ENCODE measurements at places on chromosomes 2 and 18.

DNA sequence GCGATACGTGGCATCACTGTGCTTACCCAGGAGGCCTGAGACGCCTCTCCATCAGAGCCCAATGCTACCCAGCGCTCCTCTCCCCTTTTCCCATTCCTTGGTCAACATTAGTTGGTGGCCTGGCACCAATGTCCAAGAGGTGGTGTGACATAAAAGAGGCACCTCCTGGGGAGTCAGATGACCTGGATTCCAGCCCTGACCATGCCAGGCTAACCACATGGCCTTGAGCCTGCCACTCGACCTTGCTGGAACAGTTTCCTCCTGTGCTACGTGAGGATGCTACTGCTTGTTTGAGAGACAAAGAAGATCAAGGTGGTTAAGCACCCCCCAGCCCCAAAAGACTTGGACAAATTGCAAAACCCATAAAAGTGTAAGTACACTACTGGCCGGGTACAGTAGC lies 76.6 kb downstream of the INPP4A start:
- no peak for DNase-seq

DNA sequence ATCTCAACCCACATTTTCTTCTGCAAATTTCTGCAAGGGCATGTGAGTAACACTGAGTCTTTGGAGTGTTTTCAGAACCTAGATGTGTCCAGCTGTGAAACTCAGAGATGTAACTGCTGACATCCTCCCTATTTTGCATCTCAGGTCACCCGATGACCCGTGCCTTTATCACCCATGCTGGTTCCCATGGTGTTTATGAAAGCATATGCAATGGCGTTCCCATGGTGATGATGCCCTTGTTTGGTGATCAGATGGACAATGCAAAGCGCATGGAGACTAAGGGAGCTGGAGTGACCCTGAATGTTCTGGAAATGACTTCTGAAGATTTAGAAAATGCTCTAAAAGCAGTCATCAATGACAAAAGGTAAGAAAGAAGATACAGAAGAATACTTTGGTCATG lies 8.0 kb downstream of the UGT1A1 start:
- DNase-seq, result no peak

GRCh38 chr2:240169486-240170353 lies 29.3 kb upstream of the OTOS start:
- DNase-seq, result no peak

DNA sequence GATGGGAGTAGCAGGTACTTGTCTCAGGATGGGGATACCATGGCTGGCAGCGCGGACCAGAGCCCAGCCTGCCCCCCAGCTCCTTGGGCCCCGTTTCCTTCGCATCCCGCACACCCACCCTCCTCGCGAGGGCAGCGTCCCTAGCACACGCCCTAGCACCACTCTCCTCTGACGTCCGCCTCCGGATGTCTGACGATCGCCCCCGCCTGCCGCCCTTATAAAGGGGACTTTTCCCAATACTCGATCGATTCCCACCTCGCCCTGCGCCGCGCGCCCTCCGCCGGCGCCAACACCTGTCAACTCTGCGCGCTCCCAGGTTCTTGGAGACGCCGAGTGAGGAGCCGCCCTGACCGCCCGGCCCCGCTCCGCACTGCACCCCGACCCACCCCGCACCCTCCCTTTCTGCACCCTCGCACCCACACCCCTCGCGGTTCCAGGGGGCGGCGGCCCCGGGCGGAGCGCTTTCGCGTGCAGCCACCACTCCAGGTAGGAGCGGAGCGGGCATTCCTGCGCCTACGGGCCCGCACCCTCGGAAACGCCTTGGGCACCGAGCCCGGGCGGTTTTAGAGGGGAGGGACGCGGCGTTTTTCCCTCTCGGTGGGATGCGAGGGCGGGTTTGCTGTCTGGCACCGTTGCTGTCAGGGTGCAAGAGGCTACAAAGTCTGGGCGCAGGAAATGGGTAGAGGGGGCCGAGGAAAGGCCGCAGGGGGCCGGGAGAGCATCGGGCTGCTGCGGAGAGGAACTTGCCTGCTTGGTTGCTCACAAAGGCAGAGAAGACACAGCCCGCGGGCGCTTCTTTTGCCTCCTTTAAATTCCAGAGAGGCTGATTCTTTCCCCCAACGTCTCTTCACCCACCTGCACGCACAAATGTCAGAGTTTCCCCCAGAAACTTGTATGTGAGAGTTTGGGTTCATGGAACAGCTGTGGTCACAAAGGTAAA lies at the start of gene SLC5A7:
Gene SLC5A7, plus strand, starts transcription at position 247 of the 940 bp plus-strand sequence. CDS start 1,632 bp downstream, outside the sequence.
- DNase-seq, result no peak

- no peak for DNase-seq
These were observed 9.5 kb downstream of the DGKD start for GRCh38 chr2:233363744-233364235.

- DNase-seq, result no peak
These were observed 211.0 kb downstream of the RDH14 start for GRCh38 chr2:18349421-18349820.

- no peak for DNase-seq
These were observed 83.1 kb upstream of the CCDC141 start for GRCh38 chr2:179133016-179133415.

GRCh38 chr18:45825258-45826044 lies at the start of gene SIGLEC15:
Gene SIGLEC15, plus strand, starts transcription at chr18:45825675. Its CDS starts 54 bp downstream, at chr18:45825729.
- DNase-seq, result no peak

Measured in fibroblast of skin of left biceps (primary cell).